ENCODE measurements at places on chromosomes 4 and X. TPM values are rescaled to one million over a fixed set of nuclear protein-coding genes. Genes with fewer than 3 reads are reported as not detected.

Gene ATP7A
- 17.8 TPM for total RNA-seq

Gene IGSF1
- not detected for total RNA-seq

Gene POU3F4
- not detected for total RNA-seq

Gene GALNTL6
- under 0.01 TPM for total RNA-seq

Gene SMAD1
- total RNA-seq = 10.1 TPM

Gene KIF4A
- total RNA-seq = 23.8 TPM

Gene LUZP4
- not detected for total RNA-seq

Gene LDB2
- 15.5 TPM for total RNA-seq

Gene ADH6
- total RNA-seq = under 0.01 TPM

Gene CCNB3
- 0.58 TPM for total RNA-seq

Gene SLC10A6
- total RNA-seq = not detected

Gene ADAM29
- total RNA-seq = not detected

Gene SPANXD
- total RNA-seq = not detected

Gene TEX13B
- total RNA-seq = not detected

Gene AREG
- total RNA-seq = 5.9 TPM

Gene ZXDA
- 6.5 TPM for total RNA-seq

All from regular cardiac myocyte (primary cell).